ENCODE measurements at places on chromosomes 7 and 10. TPM values are rescaled to one million over a fixed set of nuclear protein-coding genes. Genes with fewer than 3 reads are reported as not detected.

Gene ARHGEF5
- total RNA-seq: 11.0 TPM

Gene CALHM3
- total RNA-seq: not detected

Gene CRYGN
- total RNA-seq: 0.87 TPM

Gene GIMAP7
- 23.4 TPM for total RNA-seq

Gene TEX47
- total RNA-seq: not detected

Gene NUTM2B
- total RNA-seq: 2.8 TPM

Gene CPN1
- not detected for total RNA-seq

Gene NRCAM
- total RNA-seq: 25.5 TPM

Gene RET
- 8.5 TPM for total RNA-seq

GRCh38 chr7:36263095-36263484, 110.0 kb downstream of the EEPD1 start:
- DNase-seq: no peak

- DNase-seq: no peak
Observed at GRCh38 chr7:42262964-42263363, 26.0 kb upstream of the GLI3 start.

DNA sequence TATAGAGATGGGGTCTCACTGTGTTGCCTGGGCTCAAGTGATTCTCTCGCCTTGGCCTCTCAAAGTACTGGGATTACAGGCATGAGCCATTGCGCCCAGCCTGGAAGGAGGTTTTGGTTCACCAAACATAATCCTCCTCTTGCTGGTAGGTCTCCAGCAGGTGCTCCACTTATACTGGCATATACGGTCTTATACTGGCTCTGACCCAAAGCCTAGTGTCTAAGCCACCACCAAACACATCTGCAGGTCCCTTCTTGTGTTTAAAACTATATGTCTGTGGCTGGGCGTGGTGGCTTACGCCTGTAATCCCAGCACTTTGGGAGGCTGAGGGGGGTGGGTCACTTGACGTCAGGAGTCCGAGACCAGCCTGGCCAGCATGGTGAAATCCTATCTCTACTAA, 5.4 kb downstream of the MBLAC1 start:
- DNase-seq: no peak

DNA sequence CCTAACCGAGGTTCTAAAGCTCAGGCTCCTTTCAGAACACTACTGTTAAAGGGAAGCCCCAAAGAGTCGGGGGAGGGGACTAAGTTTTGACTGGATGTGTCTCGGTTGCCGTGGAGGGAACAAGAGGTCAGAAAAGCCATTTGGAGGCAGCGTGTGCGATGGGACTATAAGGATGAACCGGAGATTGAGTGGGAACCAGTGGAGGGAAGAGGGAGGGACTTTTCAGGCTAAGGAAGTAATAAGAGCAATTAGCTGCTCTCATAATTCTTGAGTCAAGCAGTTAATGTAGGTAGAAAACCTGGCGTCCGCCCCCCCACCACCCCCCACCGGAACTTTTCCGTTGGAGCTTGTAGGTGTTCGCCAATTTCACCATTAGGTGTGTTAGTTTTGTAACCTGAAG, 491 bp upstream of the AKAP9 start:
- no peak for DNase-seq

DNA sequence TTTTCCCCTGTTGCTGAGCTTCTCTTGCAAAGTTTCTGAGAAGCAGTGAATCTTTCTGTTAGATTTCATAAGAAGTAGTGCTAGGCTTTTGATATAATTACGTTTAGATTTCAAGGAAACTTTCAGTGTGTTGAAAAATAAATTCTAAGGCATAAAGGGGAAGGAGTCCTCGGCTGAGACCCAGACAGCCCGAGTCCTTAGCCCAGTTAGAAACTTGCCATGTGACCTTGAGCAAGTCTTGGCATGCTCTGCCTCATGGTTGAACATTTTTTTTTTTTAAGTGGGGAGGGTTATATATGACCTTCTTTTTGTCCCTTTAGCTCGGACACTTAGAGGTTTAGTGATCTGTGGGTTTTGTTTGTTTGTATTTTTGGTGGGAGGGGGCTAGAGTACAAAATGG, 117.5 kb downstream of the TCF7L2 start:
- DNase-seq: no peak

Data from tibial nerve (tissue), 4 donors.